ENCODE measurements at places on chromosomes 13 and 19. TPM values are rescaled to one million over a fixed set of nuclear protein-coding genes. Genes with fewer than 3 reads are reported as not detected.

GRCh38 chr13:74778946-74779345 is 644.7 kb upstream of the KLF12 start:
- DNase-seq, result no peak

DNA sequence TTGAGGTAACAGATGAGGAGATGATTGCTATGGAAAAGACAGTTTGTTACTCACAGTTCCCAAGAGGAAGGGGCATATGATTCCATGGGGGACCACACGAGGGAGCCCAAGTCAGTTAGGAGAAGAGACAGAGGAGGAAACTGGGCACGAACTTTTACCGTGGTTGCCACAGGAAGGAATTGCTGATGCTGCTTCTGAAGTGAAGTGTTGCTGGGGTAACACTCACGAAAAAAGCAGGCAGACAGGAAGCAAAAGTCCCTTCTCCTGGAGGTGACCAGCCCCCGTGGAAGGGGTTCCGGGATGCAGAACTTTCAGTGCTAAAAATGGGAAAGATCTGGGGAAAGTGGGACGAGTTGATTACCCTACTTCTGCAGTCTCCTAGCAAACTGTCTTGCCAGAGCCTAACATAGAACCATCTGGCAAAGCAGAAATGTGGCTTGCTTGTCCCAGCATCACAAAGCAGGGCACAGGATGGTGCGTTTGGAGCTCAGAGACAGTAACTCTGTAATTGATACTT is 35.4 kb upstream of the MAP3K10 start:
- peak; percentile 17 for DNase-seq

DNA sequence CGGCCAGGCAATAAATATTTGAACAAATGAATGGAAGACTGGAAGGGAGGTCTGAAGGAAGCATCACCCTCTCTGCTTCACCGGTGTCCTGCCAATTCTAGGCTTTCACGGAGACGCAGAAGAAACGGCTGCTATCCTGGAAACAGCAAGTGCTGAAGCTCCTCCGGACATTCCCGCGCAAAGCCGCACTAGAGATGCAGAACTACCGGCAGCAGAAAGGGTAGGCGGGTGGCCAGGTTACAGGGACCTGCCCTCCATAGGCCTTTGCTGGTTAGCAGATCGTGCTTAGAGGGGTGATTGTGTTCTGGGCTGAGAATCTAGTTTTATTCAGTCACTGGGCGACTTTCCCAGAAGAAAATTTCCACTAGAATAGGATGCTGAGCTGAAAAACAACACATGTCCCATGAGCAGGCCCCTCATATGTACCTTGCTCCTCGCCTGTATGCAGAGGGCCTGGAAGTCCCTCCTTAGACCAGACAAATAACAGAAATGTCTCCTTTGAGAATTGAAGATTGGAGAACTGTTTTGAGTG is 11.0 kb downstream of the PAF1 start:
- DNase-seq, result no peak

GRCh38 chr19:18406749-18407148 is 9.3 kb upstream of the LRRC25 start:
- no peak for DNase-seq

TNFSF13B gene
- polyA plus RNA-seq, result 0.08 TPM

LAIR2 gene
- polyA plus RNA-seq, result not detected

SOX1 gene
- not detected for polyA plus RNA-seq

ADAMTSL5 gene
- 0.07 TPM for polyA plus RNA-seq

Data from endothelial cell of umbilical vein (primary cell).